Colonic mucosa (tissue), 4 donors: ENCODE measurements at places on chromosomes 11 and 22.

GRCh38 chr11:109347304-109347703 lies 74.7 kb upstream of the C11orf87 start:
- no peak overlapping the region for H3K27ac ChIP-seq
- no peak overlapping the region for H3K4me3 ChIP-seq
- DNase-seq: no peak
- no peaks in the 10 kb centered on the region for H3K36me3 ChIP-seq

GRCh38 chr11:16572945-16573344 lies 165.5 kb upstream of the C11orf58 start:
- no peaks in the 10 kb centered on the region for H3K27me3 ChIP-seq
- no peak overlapping the region for H3K4me3 ChIP-seq
- no peaks in the 10 kb centered on the region for H3K36me3 ChIP-seq
- no peak for DNase-seq
- no peaks in the 10 kb centered on the region for H3K4me1 ChIP-seq

- no peaks in the 10 kb centered on the region for H3K4me1 ChIP-seq
- H3K27me3 ChIP-seq: no peaks in the 10 kb centered on the region
- no peak overlapping the region for H3K4me3 ChIP-seq
- DNase-seq: no peak
- no peak overlapping the region for H3K27ac ChIP-seq
Measured at GRCh38 chr11:113168354-113169342, 145.7 kb upstream of the TTC12 start.

GRCh38 chr11:2940147-2940920 lies 11.1 kb upstream of the PHLDA2 start:
- H3K27me3 ChIP-seq: no peaks in the 10 kb centered on the region
- peaks cover 24% of the 10 kb centered on the region for H3K4me1 ChIP-seq
- peak overlapping the region; percentile 51 for H3K27ac ChIP-seq
- peak; percentile 87 for DNase-seq
- no peak overlapping the region for H3K4me3 ChIP-seq
